ENCODE measurements at places on chromosomes 6 and 20.

DNA sequence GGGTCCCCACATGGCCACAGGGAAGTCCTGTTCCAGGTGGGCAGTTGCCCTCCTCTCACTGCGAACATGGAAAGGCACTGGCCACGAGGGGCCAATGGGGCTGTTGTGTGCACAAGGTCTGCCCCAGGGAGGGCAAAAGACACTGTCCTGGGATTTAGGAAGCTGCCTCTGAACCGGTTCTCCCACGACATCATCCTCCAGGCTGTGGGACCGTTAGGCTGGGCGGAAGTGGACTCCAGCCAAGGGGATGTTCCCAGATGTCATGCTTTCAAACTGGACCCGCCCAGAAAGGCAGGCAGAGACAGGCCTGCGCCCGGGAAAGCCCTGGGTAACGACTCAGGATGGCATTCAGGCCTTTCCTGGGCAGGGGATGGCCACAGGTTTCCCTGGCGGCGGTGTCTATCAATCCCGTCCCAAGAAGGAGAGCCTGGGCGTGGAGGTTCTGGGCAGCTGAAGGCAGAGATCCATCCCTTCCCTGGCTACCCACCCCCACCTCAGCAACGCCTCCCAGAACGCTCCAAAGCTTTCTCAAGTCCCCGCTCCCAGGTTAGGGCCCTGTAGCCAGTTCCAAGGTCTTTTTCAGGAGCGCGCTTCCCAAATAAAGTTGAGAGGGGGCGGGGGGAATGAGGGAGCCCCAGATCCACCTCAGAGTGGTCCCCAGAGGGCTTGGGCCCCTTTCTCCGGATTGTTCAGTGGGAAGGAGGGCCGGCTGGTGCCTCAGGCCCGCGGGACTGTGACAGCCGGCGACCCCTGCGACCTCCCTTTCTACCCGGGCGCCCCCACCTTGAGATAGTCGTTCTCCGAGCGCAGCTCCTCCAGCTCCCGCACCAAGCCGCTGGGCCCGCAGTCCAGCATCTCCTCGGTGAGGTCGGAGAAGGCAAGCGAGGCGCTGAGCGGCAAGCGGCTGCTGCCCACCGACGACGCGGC lies 13.8 kb upstream of the TLDC2 start:
- DNase-seq, result no peak

DNA sequence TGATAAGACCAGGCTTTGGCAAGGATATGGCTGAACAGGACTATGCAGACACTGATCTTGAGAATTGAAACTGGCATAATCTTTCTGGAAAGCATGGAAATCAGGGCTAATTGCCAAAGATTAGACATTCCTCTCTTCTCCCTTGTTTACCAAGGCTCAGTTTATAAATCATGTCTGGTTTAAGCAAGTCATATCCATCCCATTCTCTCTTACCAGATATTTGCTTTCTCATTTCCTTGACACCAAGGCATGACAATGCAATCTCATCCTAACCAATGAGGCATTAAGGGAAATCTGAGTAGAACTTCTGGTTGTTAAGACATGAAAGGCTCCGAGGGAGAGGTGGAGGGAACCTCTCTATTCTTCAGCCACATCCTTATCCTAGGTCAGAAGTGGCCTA lies 110.3 kb upstream of the CEP85L start:
- no peak for DNase-seq

DNA sequence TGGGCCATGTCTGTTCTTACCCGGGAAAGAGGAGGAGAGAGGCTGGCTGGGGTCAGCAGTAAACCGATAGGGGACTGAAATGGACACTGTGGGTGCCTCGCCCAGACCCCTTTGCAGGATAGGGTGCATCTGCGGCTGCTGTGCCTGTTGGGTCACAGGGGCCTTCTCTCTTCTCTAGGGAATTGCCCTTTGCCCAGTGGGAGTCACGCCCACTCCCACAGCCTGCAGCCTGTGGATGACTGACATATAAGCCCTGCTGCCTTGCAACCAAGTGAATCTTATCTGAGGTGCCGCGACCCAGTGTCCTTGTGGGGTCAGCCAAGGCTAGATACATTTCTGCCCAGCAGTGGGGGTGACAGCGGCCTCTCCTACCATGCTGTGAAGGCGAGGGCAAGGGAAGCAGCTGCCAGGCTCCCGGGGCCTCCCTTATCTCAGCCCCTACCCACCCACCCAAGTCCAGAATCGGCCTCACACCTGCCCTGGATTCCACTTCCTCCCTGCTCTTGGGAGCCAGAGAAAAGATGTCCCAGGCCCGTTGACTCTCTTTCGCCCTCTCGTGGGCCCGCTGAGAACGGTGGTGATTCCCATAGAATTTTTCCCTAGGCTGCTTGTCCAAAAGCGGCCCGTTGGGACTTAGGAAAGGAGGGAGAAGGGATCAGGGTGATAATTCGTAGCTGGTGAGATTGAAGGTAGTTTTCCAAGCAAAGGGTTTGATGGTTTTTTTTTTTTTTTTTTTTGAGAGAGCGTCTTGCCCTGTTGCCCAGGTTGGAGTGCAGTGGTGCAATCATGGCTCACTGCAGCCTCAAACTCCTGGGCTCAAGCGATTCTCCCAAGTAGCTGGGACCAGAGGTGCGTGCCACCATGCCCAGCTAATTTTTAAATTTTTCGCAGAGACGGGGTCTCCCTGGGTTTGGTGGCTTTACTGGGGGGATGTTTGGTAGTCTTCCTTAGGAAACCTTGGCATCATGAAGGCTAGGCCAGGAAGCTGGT lies 76.4 kb upstream of the RNF24 start:
- DNase-seq, result peak; percentile 75

- DNase-seq, result no peak
Measured at GRCh38 chr6:105606831-105607463, 204.1 kb upstream of the PREP start.

DNA sequence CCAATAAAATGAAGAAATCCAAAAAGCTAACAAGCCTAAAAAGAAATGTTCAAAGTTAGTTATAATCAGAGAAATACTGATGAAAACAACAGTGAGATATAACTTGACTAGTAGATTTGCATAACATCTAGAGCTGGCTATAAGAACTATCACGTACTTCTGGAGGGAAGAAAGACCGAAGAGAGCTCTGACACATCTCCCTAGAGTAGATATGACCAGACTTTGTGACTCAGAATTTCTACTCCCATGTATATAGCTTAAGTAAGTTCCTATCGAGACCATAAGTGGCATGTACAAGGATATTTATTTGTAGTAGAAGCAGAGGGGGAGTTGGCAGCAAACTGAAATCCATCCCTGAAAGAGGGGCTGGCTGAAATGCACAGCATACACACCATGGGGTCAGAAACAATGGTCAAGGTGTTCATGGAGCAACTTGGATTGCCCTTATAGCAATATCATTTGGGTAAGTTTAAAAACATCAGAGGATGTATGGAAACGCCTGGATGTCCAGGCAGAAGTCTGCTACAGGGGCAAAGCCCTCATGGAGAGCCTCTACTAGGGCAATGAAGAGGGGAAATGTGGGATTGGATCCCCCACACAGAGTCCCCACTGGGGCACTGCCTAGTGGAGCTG lies 25.6 kb upstream of the IL17A start:
- DNase-seq, result no peak

GRCh38 chr6:116463301-116463700 lies 2.1 kb downstream of the CALHM6 start:
- DNase-seq, result no peak

GRCh38 chr6:57137350-57137749 lies 34.8 kb upstream of the BAG2 start:
- no peak for DNase-seq

DNA sequence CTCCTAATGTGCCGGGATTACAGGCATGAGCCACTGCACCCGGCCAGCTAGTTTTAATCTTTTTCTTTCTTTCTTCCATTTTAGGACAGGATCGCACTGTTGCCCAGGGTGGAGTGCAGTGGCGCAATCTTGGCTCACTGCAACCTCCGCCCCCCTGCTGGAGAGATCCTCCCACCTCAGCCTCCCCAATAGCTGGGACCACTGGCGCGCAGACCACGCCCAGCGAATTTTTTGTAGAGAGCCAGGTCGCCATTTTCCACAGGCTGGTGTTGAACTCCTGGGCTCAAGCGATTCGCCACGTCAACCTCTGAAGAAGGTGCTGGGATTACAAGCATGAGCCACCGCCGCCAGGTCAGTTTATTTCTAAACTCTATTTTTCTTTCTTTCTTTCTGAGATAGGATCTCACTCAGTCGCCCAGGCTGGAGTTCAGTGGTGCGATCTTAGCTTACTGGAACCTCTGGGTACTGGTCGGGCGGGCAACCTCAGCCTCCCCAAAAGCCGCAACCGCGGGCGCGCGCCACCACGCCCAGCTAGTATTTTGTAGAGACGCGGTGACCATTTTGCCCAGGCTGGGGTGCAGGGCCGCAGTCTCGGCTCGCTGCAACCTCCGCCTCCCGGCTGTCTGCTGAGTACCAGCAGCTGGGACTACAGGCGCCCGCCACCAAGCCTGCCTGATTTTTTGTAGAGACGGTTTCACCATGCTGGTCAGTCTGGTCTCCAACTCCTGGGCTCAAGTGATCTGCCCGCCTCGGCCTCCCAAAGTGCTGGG lies 20.0 kb upstream of the LIN28B start:
- DNase-seq, result no peak

- DNase-seq, result no peak
Measured at GRCh38 chr6:18468503-18468843, 81.3 kb downstream of the RNF144B start.

DNA sequence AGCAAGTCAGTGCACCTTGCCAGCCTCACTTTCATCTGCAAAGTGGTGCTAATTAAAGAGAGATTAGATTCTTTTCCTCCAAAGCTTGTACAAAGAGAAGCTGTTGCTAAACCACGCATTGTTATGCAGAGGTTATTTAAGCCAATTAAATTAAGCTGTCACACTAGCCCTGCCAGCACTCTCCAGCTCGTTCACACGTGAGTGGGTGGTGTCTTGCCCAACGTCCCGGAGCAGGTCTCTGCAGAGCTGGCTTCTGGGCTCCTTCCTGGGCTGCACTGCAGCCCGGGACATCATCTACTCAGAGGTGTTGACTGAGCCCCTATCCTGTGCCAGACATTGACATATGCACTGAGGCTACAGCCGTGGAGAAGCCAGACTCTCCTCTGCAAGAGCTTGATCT lies 401.6 kb upstream of the SULF2 start:
- DNase-seq, result no peak

- no peak for DNase-seq
Measured at GRCh38 chr6:901696-902460, 208.9 kb upstream of the EXOC2 start.

- DNase-seq, result no peak
Measured at GRCh38 chr6:103036846-103037245, 1643.3 kb downstream of the GRIK2 start.

DNA sequence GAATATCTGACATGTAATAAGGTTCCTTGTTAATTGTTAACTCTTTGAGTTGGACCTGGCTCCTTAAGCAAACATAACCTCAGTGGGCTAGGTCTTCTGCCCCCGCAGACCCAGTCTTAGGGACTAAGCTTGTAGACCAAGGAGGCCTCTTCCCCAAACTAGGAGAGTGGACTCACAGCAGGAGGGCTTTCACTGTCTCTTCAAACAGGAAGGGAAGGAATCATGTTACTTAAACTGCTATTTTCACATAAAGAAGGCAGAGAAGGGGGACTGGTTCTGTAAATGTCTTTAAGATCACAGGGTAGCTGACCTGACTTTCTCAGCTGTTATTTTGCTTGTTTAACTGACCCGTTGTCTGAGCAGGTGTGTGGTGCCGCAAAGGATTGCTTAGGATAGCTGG lies 34.9 kb upstream of the PRDM1 start:
- no peak for DNase-seq

GRCh38 chr6:31270788-31271640 lies 878 bp downstream of the HLA-C start:
- peak; percentile 11 for DNase-seq

GRCh38 chr6:34476447-34476846 lies 10.6 kb downstream of the PACSIN1 start:
- DNase-seq, result no peak

GRCh38 chr6:149963462-149964307 lies at the start of gene ULBP1:
ULBP1 (plus strand) TSS chr6:149963943; CDS start chr6:149964050, 107 bp downstream.
- peak; percentile 71 for DNase-seq

GRCh38 chr6:16762550-16763477 lies 1.6 kb upstream of the ATXN1 start:
- DNase-seq, result no peak

DNA sequence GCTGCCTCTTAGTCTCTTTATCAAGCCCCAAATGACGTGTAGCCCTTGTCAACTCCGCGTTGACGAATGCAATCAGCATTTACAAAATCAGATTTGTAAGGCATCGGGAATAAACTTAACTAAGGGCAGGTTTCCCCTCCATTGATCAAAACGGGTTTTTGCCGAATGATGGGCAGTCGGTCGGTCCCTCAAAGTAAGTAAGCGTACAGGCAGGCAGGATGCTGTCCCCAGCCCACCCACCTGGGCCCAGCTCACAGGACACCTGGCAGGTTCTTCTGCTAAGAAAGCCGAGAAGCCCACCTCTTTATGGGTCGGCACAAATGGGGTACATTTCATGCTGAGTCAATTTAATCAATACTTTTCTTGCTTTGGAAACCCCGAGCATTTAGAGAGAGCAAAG lies 22.0 kb upstream of the MAFB start:
- no peak for DNase-seq

DNA sequence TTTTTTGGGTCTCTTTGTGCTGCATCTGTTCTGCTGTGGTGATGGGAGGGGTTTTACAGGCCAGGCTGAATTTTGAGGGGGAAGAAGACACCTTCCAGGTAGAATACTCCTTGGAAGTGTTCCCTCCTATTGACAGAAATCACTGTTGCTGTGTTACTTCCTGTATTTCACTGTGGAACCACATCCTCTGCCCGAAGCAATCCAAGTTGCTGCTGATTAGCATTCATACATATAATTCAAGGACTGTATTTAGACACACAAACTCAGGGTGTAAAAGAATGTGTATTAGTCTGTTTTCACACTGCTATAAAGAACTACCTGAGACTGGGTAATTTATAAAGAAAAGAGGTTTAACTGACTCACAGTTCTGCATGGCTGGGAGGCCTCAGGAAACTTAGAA lies 50.6 kb upstream of the TMEM244 start:
- no peak for DNase-seq
